ENCODE measurements at places on chromosomes 7 and 10.
A peak's percentile ranks its signal among the peaks of the same experiment; 100 is the strongest.

DNA sequence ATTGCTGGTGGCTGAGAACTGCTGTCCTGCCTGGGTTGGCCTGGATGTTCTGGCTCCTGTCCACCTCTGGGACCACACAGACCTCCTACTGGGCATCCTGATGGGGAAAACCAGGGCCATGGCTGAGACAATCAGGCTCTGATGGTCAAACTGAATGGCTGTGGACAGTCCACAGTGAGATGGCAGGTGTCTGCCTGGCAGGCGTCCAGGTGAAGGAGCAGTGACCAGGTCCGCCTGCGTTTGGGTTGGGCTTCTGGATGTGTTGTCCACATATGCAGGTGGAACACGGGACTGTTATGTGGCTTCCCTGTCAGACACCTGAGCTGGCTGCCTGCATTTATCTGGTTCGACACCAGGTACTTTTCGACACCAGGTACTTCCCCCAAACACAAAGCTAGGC is 241.7 kb downstream of the BUB3 start:
- no peak for DNase-seq

GRCh38 chr7:11373546-11374142 is 400.0 kb downstream of the PHF14 start:
- no peak for DNase-seq

- DNase-seq: no peak
These were observed 9.8 kb downstream of the CEP41 start for GRCh38 chr7:130430841-130431666.

DNA sequence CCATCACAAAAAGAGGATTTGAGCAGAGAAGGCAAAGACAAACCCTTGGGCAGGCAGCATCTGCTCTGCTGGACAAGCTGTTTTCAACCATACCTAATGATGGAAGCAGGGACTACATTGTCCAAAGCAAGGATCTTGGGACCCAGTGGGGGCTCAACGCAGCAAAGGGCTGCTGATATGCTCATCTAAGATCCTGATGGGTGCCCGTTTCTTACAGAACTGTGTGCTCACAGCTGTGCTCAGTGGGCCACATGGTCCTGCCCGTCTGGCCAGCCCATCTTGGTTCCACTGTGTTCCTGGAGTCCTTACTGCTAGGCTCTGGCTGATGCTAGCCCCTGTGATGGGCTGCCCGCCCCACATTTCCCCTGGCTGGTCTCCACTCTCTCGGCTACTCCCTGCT is 36.1 kb downstream of the GPRIN2 start:
- no peak for DNase-seq

GRCh38 chr7:3283130-3283704 is 17.8 kb upstream of the SDK1 start:
- DNase-seq: no peak

GRCh38 chr7:133054162-133054840 is 27.6 kb downstream of the CHCHD3 start:
- DNase-seq: no peak

DNA sequence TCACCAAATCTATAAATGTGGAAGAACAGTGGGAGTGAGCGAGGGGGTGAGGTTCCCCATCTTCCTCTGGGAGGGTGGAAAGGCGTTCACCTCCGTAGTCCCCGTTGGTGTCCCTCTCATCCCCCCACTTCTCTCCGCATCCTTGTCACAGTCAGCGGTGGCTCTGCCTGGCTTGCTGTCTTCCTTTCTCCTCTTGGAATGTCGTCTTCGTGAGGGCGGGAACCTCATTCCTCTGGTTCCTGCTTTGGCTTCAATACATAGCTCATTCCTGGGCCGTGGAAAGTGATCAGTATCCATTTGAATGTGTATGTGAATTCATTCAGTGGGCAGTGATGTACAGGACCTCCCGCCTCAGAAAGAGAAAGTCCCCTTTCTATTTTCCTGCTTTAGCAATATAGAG is 289.4 kb downstream of the CAMK1D start:
- DNase-seq: no peak

DNA sequence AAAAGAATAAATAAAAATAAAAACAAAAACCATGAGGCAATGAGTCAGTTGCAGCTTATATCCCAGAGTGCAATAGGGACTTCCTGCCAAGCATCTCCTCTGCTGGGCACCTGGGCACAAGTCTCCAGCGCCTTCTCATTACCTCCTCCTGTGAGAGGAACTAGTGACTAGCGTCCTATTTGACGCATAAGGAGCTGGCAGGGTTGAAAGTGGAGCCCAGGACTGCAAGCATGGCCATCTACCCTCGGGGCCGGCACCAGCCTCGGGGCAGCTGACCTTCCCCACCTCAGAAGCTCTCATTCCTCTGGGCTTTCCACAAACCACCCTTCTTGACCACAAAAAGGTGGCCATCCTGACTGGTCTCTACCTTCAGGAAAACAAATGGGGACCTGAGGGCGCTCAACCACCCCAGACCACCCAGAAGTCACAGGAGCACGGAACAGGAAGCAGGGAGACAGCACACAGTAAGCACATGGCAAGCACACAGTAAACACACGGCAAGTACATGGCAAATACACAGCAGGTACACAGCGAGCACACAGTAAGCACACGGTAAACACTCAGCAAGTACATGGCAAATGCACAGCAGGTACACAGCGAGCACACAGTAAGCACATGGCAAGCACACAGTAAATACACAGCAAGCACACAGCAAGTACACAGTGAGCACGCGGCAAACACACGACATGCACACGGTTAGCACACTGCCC is 19.1 kb downstream of the CTBP2 start:
- no peak for DNase-seq

- no peak for DNase-seq
These were observed 33.5 kb downstream of the REEP3 start for GRCh38 chr10:63554657-63555056.

GRCh38 chr7:71470326-71470725 is 338.4 kb downstream of the GALNT17 start:
- no peak for DNase-seq

- DNase-seq: no peak
These were observed 26.4 kb upstream of the ADRB1 start for GRCh38 chr10:114017271-114017670.

DNA sequence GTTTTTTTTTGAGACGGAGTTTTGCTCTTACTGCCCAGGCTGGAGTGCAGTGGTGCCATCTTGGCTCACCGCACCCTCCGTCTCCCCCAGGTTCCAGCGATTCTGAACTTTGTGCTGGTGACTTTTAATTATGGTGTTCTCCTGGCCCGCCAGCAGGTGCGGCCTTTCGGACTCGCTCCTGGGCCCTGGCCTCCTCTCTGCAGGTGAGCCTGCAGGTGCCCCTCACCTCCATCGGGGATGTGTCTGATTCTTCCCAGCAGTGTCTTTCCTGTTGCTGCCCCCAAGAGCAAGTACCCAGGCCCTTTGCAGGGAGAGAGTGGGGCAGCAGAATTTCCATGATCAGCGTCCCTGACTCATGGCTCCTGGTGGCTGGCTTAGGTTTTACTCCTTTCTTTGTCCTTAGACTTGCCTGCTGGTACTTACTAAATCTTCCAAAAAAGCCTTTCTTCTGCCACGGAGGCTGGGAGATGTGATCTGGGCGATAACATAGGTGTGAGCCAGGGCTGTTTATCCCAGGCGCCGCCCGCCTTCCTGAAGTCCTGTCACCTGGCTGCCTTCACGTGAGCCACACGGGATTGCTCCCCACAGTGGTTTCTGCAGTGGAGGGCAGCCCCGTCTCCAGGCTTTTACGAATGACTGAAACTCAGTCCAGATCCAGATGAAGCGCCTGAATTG is 10.7 kb downstream of the WIPI2 start:
- no peak for DNase-seq

GRCh38 chr7:151247611-151248345 is 716 bp downstream of the SMARCD3 start:
- DNase-seq: no peak

- peak; percentile 58 for DNase-seq
These were observed 3.4 kb downstream of the TACR2 start for GRCh38 chr10:69413221-69413865.

- no peak for DNase-seq
These were observed 34.2 kb upstream of the GNA12 start for GRCh38 chr7:2878306-2878705.

DNA sequence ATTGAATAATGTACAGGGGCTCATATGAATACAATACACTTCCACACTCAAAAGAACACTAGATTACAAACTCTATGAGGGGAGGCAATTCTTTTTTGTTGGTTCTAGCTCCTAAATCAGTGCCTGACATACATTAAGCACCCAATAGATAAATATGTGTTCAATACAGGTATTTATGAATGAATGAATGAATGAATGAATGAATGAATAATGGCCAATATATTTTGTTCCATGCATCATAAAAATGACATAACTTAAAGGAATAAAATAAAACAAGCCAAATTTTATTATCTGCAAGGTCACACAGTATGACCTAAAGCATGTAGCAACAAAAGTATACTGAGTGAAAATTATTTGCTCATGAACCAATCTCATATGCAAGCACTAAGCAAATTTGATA is 168.9 kb downstream of the CACNA2D1 start:
- DNase-seq: no peak

DNA sequence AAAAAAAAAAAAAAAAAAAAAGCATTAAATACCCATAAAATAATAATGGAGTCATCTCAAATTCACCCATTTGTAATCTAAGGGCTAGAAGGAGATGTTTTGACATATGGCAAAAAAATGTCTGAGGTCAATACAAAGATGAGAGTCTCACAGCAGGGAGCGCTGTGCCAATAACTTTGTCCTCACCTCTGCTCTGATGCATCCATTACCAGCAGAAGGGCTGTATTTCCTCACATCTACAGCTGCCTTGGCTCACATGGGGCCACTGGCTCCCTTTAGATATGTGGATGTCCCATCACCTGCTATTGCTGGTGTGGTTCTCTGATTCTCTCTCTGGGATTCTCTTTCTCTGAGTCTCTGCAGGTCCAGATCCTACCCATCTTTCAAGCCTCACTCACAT is 90.3 kb upstream of the FAM133B start:
- no peak for DNase-seq

DNA sequence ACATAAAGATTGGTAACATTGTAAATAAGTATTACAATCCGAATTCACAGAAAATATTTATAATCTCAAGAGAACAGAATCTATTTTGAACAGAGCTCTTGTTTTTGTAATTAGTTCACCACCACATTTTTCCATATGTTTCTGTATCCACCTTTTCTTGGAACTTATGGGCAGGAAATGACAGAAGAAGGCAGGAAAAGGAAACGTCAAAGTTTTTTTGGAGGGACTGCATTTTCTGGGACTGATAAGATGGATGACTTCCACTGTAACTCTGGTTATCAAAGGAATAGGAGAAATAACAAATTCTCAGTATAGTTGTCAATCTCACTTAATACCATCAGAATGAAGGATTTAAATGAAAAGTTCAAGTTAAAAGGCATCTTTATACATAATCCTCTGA is 75.1 kb upstream of the SMNDC1 start:
- DNase-seq: no peak

- DNase-seq: no peak
These were observed 35.9 kb downstream of the CCM2 start for GRCh38 chr7:45035893-45036292.

DNA sequence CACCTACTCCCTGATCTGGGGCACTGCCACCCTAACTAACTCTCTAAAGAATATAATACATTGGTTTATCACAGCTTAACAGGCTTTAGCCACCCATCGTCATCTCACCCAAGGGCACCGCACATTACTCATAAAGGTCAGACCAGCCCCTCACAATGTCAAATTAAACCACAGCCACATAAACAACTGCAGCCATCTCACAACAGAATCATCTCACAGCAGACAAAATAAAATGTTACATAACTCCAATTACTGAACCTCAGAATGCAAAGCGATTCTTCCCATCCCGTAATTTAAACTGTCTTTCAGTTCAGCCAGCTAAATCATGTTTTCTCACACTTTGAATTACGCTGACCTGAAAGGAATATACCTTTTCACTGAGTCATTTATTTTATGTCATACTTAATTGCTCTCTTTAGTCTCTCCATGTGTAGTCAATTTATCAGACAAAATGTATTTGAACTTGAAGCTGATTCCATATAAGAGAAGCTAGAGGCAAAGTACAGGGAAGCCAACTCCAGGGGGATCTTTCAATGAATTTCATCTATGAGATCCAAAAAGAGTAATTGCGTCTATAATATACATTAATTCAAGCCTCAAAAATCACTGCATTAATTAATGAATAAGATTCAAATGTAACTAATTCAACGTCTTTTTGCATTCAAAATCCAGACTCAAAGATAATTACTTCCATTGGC is 96.9 kb upstream of the NEBL start:
- no peak for DNase-seq

DNA sequence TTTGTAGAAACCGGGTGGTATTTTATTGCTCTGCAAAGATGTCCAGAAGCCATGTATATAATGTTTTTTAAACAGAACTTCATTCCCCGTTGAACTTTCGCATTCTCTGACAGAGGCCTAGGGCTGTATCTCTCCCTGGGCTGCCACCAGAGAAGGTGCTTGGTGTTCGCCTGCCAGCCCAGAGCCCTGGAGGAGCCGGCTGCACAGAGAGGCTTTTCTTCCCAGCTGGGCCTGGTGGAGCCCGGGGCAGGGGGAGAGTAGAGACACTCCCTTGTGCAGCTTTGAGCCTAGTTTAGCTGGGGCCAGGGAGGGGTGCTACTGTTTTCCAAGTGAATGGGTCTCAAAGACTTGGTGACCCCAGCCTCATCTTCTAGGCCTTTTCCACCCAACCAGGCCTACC is 13.6 kb upstream of the TRIM8 start:
- no peak for DNase-seq

GRCh38 chr7:80763289-80763688 is 124.8 kb downstream of the CD36 start:
- no peak for DNase-seq

- peak; percentile 73 for DNase-seq
These were observed 23.9 kb upstream of the SEPHS1 start for GRCh38 chr10:13371897-13372470.

DNA sequence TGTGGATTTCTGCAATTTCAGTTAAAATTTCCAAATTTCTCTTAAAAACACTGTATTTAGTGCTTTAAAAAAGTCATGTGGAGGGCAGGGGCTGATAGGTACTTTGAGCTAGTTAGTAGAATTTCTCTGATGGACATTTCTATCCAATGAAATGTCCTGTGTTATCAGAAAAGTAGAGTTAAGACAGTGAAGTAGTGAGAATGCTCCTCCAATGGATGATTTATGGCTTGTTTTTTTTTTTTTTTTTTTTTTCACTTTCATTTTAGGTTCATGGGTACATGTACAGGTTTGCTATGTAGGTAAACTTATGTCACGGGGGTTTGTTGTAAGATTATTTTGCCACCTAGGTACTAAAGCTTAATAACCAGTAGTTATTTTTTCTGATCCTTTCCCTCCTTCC is 55.0 kb downstream of the BTAF1 start:
- DNase-seq: no peak
